Fibroblast of lung (primary cell): ENCODE measurements at places on chromosomes 1 and 21. TPM values are rescaled to one million over a fixed set of nuclear protein-coding genes. Genes with fewer than 3 reads are reported as not detected.

S1PR1 gene
- polyA plus RNA-seq = 5.9 and 6.2 TPM in 2 replicates

FH gene
- polyA plus RNA-seq = 118 and 173 TPM in 2 replicates

CD160 gene
- 0.05 TPM in 1 of 2 replicates, not detected in the other for polyA plus RNA-seq

TMOD4 gene
- polyA plus RNA-seq = 0.41 and 0.53 TPM in 2 replicates

BGLAP gene
- polyA plus RNA-seq = 0.12 and 0.34 TPM in 2 replicates

ZNF687 gene
- polyA plus RNA-seq = 7.2 and 7.6 TPM in 2 replicates

GUK1 gene
- 217 and 286 TPM in 2 replicates for polyA plus RNA-seq

MCL1 gene
- polyA plus RNA-seq = 108 and 136 TPM in 2 replicates

IVL gene
- polyA plus RNA-seq = 0.10 and 0.34 TPM in 2 replicates

ST6GALNAC5 gene
- polyA plus RNA-seq = 0.24 and 0.37 TPM in 2 replicates

FAM151A gene
- not detected in 2 replicates for polyA plus RNA-seq

FCRL2 gene
- not detected in 2 replicates for polyA plus RNA-seq

HSD11B1 gene
- polyA plus RNA-seq = 7.1 and 31.0 TPM in 2 replicates

RSPO1 gene
- 0.08 and 0.15 TPM in 2 replicates for polyA plus RNA-seq

DDX59 gene
- 13.0 and 14.0 TPM in 2 replicates for polyA plus RNA-seq

SYT14 gene
- polyA plus RNA-seq = 0.84 and 0.93 TPM in 2 replicates

EPHB2 gene
- polyA plus RNA-seq = 4.1 and 21.8 TPM in 2 replicates

CRNN gene
- not detected in 2 replicates for polyA plus RNA-seq

TCP10L gene
- 0.24 TPM in 1 of 2 replicates, not detected in the other for polyA plus RNA-seq
